Femur (tissue), 1 donor: ENCODE measurements at places on chromosomes 2 and 18.

DNA sequence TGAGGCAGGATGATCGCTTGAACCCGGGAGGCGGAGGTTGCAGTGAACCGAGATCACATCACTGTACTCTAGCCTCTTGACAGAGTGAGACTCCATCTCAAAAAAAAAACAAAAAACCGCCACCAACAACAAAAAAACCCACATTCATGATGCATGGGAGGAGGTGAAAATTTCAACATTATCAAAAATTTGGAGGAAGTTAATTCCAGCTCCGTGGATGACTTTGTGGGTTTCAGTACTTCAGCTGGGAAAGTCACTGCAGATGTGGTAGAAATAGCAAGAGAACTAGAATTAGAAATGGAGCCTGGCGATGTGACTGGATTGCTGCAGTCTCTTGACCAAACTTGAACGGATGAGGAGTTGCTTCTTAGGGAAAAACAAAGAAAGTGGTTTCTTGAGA, 74.3 kb downstream of the PRKCE start:
- no peak for DNase-seq

- DNase-seq: no peak
These were observed 549.8 kb upstream of the NRXN1 start for GRCh38 chr2:51581636-51582267.

DNA sequence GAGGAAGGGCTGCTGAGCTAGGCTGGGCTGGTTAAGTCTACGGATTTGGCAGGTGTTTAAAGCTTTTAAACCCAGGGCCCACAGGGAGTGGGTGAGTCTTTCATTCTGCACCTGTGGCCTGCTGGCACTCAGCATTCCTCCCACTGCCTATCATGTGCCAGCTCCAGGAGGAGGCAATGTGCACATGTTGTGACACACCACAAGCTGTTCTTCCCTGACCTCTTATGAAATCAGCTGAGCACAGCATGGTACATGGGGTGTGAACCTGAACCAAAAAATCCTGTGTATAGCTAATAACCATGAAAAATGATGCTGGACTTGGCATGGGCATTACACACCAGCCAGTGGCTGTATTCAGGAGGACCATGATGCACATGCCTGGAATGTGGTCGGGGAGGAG, 297.9 kb upstream of the MMADHC start:
- no peak for DNase-seq

DNA sequence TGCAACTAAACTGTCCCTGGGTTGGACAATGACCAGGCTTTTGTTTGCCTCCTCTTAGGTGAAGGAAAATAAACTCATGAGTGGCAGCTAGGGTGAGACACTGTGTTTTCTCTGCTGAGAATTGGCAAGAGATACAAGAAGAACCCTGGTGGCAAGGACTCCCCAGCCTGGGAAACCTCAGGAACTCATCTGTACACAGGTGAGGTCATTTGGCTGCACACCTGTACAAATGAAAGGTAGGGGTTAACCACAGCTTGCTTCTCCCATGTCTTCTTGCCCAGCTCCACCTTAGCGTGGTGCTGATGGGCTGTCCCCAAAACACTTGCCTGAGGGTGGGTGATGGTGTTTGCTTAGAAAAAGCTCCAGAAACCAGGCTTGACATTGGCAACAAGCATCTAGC, 97.2 kb upstream of the FAM136A start:
- no peak for DNase-seq

DNA sequence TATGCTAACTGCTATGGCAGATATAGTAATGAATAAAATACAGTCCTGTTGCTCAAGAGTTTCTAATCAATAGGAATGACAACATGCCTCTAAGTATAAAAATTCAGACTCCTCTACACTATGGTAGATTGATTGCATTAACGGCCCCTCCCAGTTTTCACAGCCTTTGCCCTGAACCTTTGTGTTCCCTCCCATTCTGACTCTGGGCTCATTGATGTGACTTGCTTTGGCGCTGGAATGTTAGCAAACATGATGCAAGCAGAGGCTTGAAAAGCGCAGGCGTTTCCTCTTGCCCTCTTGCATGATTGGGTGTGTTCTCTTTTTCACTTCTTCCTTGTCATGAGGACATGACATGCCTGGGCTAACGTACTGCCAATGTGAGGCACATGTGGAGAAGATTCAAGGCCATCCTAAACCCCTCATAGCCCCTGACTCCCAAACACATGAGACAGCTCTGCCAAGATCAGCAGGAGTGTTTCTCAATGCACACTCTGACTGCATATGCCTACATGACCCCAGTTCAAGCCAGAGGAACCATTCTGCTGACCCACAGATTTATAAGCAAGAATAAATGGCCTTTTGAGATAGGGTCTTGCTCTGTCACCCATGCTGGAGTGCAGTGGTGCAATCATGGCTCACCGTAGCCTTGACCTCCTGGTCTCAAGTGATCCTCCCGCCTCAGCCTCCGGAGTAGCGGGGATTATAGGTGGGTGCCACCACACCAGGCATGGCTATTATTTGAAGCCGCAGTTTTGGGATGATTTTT, 49.7 kb upstream of the CD28 start:
- DNase-seq: peak; percentile 48

GRCh38 chr2:30964334-30965005, 157.2 kb upstream of the CAPN13 start:
- no peak for DNase-seq

- peak; percentile 52 for DNase-seq
These were observed 202.2 kb downstream of the TRIB2 start for GRCh38 chr2:12918835-12919445.

- DNase-seq: no peak
These were observed 80.4 kb downstream of the TNS1 start for GRCh38 chr2:217922101-217923006.

- no peak for DNase-seq
These were observed 101.6 kb upstream of the FAM136A start for GRCh38 chr2:70403267-70404053.

DNA sequence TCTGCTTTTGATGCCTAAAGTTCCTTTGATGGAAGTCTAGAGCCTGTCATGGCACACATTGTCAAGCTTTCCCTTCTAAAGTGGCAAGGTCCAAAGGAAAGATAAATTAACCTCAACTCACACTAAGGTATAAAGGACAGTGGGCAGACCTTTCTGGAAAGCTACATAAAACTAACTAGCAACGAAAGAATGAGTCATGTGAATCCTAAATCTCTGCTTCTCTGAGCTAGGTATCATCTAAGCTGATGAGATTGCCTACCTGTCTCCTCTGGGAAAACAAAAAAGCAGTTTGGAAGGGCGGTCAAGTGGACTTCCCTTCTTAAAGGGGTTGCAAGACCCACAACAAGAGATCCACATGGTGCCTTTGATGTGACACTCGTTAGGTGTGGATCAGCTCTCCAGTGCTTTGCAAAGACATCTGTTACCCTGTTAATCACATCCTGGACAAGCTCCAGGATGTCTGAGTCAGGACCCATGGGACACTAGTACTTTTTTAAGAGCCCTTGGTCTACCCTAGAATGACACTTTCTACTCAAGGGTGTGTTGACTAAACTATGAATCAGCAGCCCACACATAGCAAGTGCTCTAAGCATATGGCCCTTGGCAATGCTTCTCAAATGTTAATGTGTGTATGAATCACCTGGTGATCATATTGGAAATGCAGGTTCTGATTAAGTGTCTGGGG, 173.5 kb downstream of the ALK start:
- no peak for DNase-seq

DNA sequence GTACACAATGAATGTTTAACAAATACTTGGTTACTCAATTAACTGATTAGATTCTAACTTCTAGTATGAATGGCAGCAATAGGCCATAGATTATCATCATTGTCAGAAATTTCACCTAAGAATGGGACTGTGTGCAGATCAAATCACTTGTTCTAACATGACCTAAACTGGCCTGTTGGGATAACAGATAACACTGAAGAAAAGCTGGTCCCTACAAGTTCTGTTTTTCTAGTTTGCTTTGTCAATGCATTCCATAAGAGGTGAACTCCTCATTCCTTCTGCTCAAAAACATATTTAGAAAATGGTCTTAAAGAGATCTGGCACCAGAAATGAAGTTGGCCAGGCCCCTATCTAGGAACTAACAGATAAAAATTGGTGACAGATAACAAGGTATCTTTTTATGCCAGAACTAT, 175.4 kb downstream of the THADA start:
- DNase-seq: no peak

DNA sequence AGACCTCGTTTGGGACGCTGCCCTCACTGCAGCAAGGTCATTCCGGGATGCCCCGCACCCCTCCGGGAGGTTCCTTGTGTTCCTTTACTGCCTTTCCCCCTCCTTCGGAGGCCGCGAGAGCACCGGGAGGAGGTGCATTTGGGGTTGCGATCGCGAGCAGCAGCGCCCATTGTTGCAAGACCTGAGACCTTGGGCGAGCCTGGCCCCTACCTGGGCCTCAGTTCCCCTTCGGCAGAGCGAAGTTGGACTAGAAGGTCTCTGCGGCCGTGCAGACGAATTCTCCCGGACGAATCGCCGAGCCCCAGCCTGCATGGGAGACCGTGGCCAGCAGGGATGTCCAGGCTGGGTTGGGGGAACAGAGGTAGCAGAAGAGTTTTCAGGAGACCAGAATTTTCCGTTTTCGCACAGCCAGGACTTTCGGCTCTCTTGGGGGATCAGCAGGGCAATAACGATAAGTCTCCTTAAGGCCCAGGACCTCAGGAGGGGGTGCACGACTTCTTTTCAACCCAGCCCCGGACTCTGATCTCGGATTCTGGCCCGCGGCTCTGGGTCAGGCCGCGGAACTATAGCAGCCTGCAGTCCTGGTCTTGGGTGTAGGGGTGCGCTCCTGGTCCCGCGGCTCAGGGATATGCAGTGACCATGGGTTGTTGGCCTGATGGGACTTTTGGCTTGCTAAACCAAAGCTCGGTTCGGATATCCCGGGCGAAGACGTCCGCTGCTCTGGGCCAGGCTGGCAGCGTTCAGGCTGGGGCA, 2.8 kb downstream of the GDF7 start:
- DNase-seq: no peak

DNA sequence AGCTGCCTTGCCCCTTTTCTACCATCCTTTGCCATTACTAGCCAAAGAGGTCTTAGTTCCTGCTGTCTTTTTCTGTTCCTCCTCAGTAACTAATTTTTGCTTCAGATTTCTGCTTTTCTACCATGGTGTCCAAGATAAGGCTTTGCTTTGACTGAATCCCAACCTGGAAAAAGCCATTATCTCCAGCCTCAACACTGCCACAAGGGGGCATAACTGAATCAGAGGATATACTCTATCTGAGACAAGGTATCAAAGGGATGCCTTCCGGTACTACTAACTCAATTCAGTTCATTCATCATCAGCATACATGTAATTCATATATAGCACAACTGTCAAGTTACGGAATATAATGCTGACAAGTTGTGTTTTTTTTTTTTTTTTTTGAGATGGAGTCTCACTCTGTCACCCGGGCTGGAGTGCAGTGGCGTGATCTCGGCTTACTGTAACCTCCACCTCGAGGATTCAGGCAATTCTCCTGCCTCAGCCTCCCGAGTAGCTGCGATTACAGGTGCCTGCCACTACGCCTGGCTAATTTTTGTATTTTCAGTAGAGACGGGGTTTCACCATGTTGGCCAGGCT, 11.4 kb downstream of the OSGEPL1 start:
- no peak for DNase-seq

GRCh38 chr2:209593930-209594329, 170.1 kb downstream of the MAP2 start:
- no peak for DNase-seq

DNA sequence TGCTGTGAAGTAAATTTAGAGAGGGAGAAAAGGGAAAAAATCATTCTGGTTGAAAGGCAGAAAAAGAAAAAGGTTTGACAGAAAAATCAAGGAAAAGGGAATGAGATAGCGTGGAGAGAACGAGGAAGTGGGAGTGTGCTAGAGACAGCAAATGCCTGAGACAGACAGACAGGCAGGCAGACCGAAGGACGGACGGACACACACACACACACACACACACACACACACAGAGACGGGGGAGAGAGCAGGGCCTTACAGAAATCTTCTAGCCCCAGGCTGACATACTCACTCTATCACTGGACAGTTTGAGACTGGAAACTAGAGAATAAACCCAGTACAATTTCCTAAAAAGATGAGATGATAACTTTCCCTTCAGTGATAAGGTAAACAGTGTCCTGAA, 238.4 kb downstream of the ZNF521 start:
- DNase-seq: no peak
